Activated CD4-positive, alpha-beta T cell treated with anti-CD3 and anti-CD28 coated beads, Interleukin-2, amount 50 U/mL, for 1 hour (primary cell): ENCODE measurements at places on chromosomes 11 and 22.

DNA sequence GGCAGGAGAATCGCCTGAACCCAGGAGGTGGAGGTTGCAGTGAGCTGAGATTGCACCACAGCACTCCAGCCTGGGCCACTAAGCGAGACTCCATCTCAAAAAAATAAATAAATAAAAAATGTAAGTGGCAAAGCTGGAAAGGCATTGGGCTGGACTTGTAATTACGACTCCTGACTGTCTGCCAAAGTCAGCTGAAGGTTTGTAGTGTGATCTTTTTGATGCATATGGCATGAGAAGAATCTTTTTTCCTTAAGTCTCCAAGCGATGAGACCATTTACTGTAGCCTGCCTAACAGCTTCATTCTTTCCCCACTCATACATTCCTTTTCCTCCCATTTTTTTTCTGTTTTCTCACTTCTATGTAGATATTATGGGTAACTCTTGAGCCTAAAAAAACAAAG is 24.8 kb downstream of the CTNND1 start:
- no peak for DNase-seq

DNA sequence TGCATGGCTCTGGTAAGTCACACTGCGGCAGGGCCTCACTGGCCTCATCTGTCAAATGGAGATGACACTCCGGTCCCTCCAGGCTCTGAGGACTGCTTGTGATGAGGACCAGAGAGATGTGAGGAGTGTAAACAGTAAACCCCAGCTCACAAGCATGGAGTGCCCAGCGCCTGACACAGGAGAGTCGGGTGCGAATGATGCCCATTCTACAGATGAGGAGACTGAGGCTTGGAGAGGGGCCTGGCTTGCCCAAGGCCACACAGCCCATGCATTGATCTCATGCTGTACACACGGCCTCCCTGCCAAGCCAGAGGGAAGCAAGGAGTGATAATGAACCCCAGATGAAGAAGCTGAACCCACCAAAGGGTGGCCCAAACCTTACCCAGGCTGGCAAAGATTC is 37.2 kb downstream of the ELFN2 start:
- no peak for DNase-seq

DNA sequence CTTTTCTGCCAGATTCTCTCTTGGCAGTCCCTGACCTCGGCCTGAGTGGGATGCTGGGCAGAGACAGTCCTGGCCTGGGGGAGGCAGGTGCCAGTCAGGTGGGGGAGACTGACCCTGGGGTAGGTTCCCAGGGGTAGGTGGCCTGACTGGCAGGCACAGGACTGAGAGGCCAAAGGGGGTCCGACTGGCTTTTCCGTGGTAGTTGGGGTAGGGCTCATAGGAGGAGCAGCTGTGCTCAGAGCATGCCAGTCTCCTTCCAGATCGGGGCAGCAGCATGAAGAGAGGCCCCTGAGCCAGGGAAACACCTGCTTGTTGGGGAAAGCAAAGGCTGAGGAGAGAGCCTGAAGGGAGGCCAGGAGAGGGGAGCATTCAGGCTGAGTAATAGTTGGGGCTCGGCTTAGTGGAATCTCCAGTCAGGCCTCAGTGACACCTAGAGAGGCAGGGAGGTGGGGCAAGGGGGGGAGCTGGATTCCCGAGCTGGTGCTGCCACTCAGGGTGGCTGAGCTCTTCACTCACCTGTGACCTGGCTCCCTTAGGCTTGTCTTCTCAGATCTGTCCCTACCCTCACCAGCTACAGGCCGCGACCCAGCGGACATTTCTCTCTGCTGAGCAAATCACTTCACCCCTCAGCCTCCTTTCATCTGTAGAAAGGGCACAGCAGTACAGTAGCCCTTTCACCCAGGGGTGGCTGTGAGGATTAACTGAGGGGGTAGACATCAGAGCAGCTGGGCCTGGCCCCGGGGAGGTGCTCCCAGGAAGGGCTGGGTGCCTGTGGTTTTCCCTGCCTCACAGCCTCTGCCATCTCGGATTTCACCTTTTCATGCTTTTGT is 26.2 kb downstream of the MCM5 start:
- no peak for DNase-seq

DNA sequence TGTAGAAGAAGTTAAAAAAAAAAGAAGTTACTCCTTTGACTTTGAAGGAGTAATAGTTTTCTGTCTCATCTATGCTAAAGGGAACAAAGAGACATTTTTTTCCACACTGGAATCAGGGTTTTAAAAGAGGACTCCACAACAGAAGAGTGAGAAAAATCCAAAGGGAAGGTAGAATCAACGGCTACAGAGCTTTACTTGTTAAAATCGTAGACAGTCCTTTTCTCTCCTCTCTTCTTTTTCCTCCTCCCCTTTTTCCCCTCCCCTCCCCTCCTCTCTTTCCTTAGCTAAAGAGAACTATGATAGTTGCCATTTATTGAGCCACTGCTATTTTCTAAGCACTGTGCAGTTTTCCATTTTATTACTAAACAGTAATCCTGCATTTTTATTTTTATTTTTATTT is 29.2 kb downstream of the DDIAS start:
- no peak for DNase-seq

- no peak for DNase-seq
These were observed 1232.5 kb upstream of the RAG2 start for GRCh38 chr11:37830529-37830928.

- peak; percentile 57 for DNase-seq
These were observed 571 bp downstream of the C11orf24 start for GRCh38 chr11:68271023-68271780.

DNA sequence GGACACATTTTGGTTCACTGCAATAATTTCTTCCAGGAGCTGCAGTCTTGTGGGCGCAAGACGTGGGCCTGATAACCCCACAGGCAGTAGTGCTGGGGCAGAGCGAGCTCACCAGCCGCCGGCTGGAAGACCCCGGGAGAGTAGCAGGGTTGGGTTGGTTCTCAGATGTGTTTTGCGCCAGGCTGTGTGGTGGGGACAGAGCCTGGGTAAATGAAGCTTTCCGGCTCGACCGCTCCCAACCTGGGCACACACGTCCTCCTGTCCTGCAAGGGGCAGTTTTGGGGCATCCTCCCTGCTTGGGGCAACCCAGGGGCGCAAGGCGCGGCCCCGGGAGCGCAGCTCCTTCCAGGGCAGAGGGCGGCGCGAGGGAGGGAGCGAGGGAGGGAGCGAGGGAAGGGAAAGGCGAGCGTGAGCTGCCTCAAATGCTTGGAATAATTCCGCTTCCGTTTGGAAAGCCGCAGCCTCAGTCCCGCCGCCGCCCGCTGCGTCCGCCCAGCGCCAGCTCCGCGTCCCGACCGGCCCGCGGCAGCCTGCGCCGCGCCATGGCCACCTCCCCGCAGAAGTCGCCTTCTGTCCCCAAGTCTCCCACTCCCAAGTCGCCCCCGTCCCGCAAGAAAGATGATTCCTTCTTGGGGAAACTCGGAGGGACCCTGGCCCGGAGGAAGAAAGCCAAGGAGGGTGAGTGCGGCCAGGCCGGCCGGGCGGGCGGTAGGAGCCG is at the start of gene PARVA:
PARVA (plus strand) TSS at position 466 of the 718 bp plus-strand sequence; CDS start at position 543, 77 bp downstream.
- DNase-seq, result no peak

DNA sequence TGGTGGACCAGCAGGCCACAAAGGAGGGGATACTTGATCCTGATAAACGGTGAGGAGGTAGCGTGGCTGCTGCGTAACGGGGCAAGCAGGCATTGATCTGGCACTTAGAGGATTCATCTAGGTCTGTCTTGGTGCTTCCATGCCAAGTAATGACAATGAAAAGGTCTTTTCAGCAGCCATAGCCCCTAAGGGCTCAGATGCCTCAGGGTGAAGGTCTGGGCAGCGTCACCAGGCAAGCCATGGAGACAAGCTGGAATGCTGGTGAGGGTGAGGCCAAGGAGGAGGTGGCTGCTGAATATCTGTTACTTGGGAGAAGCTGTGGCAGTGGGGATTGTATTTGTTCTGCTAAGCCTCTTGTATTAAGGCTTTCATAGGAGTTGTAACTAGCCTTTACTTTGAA is 4.8 kb upstream of the CHKB start:
- DNase-seq, result no peak

- DNase-seq, result no peak
These were observed 4.9 kb downstream of the LRP4 start for GRCh38 chr11:46913484-46913883.

DNA sequence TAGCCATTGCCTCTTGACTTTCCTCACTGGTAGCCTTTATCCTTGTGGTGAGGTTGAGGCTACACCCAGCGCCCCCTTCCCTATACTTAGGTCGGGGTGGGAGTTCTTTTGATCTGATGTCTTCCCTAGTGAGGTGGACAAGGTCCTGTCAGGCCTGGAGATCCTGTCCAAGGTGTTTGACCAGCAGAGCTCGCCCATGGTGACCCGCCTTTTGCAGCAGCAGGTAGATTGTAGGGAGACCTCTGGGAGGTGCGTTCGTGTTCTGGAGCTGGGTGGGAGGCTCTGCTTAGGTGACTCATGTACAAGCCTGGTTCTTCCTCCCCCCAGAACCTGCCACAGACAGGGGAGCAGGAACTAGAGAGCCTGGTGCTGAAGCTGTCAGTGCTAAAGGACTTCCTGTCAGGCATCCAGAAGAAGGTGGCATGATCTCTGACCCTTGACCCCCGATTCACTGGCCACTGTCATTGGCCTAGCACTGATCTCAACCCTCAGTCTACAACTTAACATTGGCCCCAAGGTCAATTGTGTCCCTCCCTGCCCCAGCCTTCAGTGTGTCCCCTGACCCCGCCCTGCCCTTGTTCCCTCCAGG is 4.9 kb downstream of the INPPL1 start:
- DNase-seq, result no peak

DNA sequence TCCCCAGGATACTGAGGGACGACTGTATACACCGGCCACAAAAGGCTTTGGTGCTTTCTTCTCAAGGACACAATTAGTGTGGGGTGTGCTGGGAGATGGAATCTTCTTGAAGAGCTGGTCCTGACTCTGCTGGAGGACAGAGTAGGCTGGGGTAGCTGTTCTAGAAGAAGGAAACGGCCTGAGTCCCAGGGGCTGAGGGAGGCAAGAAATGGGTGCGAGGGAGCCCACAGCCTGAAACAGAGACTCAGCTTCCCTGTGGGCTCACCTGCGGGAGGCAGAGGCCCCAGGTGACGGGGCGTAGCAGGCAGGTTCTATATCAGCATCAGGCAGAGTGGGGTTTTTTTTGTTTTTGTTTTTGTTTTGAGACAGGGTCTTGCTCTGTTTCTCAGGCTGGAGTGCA is 36.6 kb downstream of the PARVG start:
- DNase-seq, result no peak
